T-helper 9 cell (primary cell): ENCODE measurements at places on chromosomes 12 and 14.

DNA sequence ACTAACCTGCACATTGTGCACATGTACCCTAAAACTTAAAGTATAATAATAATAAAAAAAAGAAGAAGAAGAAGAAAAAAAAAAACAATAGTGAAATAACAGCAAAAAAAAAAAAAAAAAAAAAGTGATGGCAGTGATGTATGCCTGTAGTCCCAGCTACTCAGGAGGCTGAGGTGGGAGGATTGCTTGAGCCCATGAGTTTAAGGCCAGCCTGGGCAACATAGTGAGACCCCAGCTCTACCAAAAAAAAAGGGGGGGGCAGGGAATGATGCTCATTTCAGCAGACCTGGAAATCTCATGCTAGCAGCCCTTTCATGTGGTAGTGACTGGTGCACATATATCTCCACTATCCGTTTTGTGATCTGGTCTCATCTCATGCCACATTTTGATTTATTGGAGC, 20.8 kb downstream of the TRAFD1 start:
- DNase-seq: no peak

GRCh38 chr14:76352639-76353281, 23.2 kb upstream of the ESRRB start:
- peak; percentile 28 for DNase-seq

DNA sequence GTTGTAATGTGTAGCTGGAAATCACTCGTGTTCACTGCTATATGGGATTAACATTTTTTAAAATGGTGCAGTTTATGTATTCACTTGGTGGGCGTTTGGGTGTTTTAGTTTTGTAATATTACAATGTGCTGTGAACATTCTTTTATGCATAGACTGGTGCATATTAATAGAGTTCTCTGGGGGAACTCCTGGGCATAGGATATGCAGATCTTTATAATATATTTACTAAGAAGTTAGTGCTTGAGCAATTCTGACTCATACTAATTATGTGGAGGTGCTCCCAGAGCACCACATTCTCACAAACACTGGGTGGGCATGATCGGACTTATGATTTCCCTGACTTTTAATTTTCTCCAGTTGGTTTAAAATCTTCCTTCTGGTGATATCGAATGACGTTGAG, 342.3 kb downstream of the PDZRN4 start:
- DNase-seq: no peak

- DNase-seq: no peak
Observed at GRCh38 chr12:119728444-119728745, 60.5 kb downstream of the PRKAB1 start.

GRCh38 chr14:93081876-93082570, 33.7 kb downstream of the ITPK1 start:
- DNase-seq: no peak

DNA sequence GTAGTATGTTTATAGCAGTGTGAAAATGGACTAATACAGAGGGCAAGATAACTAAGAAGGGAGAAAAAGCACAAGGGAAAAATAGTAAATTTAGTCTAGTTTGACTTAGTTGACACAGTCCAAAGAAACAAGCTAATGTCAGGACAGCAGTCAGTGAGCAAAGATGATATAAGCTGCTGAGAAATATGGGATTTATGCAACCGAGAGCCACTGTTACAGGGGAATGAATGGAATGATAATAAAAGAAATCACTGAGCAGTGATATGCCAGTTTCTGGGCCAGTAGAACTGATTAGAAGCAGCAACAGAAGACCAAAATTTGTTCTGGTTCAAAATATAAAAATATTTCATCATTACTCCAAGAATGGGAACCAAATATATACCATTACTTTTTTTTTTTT, 60.1 kb downstream of the R3HDM2 start:
- no peak for DNase-seq

DNA sequence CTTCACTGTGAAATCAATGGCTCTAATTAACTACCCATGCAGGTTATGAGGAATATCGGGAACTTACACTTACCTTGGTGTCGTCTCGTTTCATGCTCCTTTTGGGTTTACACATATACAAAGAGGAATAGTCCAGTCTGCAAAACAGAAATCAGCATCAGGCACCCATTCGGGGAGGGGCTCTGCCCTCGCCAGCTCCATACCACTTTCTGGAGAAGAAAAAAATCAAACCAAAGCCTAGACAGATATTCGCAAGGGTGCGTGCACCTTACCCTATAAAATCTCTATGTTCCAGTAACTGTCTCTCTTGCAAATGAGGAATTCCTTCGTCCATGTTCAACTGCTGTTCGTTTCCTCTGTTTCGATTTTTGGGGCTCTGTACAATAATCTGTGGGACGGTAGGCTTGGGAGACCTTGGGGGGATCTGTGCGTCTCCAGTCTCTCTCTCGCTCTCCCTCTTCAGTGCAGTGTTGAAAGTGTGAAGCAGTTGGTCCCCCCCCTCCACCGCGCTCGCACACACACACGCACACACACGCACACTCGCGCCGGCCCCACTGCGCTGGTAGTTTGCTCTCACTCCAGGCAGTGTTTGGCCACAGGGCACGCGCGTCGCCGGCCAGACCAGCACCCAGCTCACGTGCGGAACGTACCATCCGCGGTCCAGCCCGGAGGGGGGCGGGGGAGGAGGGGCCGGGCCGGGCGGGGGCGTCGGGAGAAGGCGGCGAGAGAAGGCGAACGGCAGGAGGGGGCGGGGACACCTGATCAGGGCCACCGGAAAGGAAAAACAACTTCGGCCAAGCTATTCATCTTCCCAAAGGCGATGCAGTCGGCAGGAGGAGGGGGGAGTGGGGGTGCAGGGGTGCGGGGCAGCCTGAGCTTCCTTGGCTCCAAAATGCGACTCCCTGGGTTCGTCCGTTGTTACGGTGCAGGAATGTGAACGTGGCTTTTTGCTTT, at the start of gene BHLHE41:
BHLHE41 (minus strand) TSS at position 592 of the 954 bp plus-strand sequence; CDS start at position 334, 258 bp downstream.
- DNase-seq: no peak

DNA sequence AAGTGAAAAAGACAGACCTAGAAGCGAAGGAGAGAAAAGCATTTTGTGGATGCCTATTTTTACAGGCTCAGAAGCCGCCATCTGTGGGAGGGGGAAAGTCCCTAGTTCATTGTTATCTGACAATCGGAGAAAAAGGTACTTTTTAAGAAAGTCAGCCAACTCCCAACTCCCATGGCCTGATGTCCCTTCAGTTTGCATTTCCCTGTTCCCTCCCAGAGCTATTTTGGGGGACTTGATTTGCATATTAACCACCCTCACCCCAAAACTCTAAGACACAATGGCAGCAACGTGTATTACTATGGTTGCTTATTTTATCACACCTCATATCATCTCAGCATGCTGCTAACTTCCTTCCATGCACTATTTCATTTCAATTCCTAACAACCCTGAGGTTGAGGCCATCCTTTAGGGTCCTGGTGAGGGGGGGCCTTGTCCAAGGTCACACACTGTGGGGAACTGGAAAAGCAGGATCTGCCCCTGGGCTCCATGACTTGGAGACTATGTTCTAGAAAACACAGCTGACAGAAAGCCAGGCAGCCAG, 18.7 kb downstream of the HVCN1 start:
- DNase-seq: no peak

DNA sequence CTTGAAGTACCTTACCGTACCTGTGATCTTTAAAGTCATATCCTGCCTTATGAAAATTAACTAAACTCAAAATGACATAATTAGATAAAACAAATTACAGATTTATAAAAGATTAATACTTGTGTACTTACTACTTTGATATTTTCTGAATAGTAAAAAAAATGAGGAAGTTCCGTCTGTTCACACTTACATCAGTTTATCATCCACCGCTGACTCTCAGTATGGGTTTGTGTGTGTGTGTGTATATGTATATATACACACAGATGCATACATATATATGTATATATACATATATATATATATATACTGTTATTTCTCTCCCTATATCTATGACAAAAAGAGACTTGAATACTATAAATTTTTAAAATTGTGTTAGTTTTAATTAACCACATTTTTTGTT, 65.0 kb upstream of the MON2 start:
- no peak for DNase-seq

GRCh38 chr14:52338051-52338681, 24.1 kb downstream of the PTGER2 start:
- DNase-seq: no peak

GRCh38 chr12:67068204-67068731, 200.9 kb upstream of the CAND1 start:
- no peak for DNase-seq

DNA sequence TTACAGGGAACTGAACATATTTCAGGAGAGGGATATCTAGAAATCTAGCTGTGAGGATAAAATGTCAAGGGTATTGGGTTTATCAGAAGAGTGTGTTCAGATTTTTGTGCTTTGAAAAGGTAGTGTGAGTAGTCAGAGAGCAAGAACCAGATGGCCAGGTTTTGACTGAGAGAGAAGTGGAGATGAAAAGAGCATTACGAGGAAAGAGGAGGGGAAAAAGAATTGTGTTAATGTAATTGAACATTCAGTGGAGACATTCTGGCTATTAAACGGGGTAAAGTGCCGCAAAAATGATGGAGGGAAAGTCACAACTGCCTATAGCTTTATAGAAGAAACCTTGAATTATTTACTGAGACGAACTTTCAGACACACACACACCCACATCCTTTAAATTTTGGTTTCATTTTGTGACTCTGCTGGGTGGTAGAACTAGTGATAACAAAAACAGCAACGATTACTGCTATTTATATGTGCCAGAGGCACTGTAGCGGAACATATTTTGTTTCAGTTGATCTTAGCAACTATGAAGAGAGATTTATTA, 213.6 kb downstream of the ERC1 start:
- DNase-seq: no peak

DNA sequence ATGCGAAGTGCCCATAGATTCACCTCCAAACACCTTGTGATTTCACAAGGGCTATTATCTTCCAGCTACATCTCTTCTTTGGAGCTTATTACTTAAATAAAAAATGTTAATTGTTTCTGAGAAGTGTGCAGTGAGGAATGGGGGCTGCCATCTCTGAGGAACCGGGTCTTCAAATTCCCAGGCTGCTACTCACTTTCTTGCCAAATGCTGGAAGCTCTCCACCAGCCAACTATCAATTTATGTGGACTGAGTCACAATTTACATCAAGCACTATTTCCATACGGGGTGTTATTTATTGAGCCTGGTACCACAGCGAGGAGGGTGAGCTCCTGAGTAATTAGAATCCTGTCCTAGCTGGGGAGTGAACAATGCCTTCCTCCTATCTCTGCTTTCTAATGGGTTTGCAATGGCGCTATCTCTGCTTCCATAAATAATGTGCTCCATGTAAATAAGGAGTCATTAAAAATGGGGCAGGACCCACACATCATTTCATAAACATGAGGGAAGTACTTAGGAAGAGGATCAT, 898.3 kb downstream of the VRK1 start:
- no peak for DNase-seq

- DNase-seq: no peak
Observed at GRCh38 chr14:105445901-105446845, 26.5 kb downstream of the MTA1 start.

DNA sequence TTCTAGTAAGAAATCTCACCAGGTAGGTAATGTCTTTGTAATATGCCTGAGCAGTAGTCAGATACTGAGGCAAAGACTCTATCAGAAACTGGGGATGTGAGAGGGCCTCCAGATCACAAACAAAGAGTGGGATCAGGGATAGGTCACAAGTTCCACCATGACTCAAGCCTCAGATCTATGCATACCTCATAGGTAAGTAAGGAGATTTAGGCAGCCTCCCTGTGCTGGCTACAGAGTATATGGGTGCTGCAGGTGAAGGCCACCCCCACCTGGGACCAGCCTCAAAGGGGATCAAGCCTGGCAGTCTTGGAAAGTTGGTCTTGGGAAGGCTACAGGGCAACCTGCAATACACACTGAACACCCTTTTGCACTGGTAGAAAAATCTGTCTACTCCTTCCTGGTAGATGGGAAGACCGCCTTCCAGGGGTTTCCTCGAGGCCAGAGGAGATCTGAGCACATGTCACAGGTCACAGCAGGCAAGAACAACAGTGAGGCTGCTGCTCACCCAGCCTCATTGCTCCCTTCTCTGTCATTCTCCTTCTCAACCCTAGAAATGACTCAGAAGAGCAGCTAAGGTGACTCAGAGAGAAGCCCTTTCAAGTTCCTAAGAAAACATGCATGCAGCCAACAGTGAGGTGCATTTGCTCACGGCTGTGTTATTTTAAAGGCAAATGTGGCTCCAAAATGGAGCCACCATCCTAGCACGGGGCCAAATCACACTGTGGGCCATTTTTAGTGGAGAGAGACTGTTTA, 143.4 kb upstream of the CDKN3 start:
- no peak for DNase-seq

DNA sequence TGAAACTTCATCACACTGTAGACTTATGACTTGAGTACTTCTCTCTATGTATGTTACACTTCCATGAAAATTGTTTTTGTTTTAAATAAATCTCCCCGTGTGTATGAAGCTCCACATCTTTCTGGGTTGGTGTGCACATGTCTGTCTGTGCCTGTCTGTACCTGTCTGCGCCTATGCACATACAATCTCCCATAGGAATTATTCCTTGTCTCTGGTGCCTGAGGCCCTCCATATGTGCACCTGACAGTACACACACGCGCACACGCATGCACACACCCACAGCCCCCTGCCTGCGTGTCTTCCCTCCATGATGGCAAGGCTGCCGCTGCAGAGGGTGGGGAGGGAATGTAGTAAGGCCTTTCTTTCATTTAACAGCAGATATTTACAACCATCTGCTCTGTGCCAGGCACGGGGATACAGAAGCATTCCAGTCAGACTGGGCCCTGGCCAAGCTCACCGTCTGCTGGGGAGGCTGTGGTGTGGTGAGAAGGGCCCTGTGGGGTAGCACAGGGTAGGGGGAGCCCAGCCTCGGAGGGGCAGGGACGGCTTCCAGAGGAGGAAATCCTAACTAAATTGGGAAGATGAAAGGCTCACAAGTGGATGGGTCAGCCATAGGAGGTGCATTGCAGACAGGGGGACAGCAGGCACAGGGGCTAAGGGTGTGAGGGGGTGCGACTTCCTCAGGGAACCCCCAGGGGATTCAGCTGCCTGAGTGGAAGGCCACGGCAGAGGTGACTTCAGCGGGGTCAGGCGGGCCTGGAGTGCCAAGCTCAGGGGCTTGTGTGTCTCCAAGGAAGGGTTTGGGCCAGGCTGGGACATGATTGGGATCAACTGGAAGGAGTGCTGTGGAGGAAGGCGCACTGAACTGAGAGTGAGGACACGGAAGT, 26.1 kb downstream of the KRT8 start:
- no peak for DNase-seq

- DNase-seq: no peak
Observed at GRCh38 chr14:92789457-92790089, 4.5 kb upstream of the GOLGA5 start.

- no peak for DNase-seq
Observed at GRCh38 chr12:66627988-66628317, 50.9 kb downstream of the GRIP1 start.

DNA sequence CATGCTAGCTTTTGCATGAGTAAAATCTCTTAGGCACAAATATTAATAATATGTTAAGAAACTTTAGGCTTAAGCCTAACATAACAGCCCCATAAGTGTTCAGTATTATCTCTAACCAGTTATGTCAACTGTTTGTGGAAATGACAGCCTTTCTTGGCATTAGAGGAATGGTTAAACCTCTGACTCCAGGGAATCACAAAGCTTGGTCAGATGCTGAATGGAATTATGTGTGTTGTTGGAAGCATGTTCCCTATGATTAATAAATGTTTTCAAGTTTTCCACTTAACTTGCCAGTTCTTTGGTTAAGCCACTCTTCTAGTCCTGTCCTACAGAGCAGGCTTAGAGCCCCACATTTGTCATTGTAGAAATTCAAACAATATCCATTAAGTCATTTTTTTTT, 17.0 kb downstream of the PSEN1 start:
- no peak for DNase-seq
